ENCODE measurements at places on chromosomes 1 and 21. TPM values are rescaled to one million over a fixed set of nuclear protein-coding genes. Genes with fewer than 3 reads are reported as not detected.
A peak's percentile ranks its signal among the peaks of the same experiment; 100 is the strongest.

GRCh38 chr1:38746941-38747600 lies 112.5 kb downstream of the RRAGC start:
- no peaks in the 10 kb centered on the region for H3K27me3 ChIP-seq
- peaks cover 21% of the 10 kb centered on the region for H3K4me1 ChIP-seq
- no peaks in the 10 kb centered on the region for H3K36me3 ChIP-seq
- H3K4me3 ChIP-seq, result no peak overlapping the region
- H3K27ac ChIP-seq, result no peak overlapping the region
- no peak for DNase-seq

EVA1B gene
- 11.1 TPM for total RNA-seq

DMRTA2 gene
- 5.3 TPM for total RNA-seq

DNA sequence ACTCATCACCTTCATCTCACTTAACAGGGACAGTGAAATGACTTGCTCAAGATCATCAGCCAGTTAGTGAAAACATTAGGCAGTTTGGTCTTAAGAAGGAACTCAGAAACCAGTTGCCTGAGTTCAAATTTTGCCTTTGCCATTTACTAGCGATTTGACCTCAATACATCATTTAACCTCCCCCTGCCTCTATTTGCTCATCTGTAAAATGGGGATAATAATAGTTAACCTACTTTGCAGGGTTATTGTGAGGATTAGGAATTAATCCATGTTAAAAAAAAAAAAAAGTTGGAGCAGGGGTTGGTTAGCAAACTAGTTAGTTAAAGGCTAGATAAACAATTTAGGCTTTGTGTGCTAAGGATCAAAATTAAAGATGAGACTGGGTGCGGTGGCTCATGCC lies 10.6 kb upstream of the TACSTD2 start:
- H3K4me3 ChIP-seq, result no peak overlapping the region
- H3K4me1 ChIP-seq, result peaks cover 42% of the 10 kb centered on the region
- no peaks in the 10 kb centered on the region for H3K27me3 ChIP-seq
- no peak for DNase-seq
- H3K36me3 ChIP-seq, result no peaks in the 10 kb centered on the region
- peak overlapping the region; percentile 88 for H3K27ac ChIP-seq

DNA sequence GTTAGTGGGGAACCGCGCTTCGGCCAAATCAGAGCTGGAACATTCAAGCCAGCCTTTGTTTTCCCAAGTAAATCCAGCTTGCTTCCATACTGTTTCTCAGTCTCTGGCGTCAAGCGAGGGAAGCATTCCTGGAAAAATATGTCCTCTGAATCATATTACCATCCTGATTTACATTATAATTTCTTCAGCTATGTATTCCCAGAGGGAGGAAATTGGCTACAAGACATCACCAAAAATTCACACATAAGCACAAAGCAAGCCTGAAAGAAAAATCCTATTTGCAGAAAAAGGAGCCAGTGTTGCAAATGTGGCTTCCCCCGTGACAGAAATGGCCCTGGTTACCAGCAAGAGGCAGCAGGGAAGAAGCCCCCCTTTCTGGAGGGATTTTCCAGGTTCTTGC lies 233.3 kb downstream of the KCNJ6 start:
- H3K4me1 ChIP-seq, result no peaks in the 10 kb centered on the region
- no peaks in the 10 kb centered on the region for H3K36me3 ChIP-seq
- peaks cover 37% of the 10 kb centered on the region for H3K27me3 ChIP-seq
- H3K27ac ChIP-seq, result no peak overlapping the region
- DNase-seq, result no peak

GRCh38 chr1:198903203-198903602 lies 264.4 kb downstream of the PTPRC start:
- H3K27me3 ChIP-seq, result no peaks in the 10 kb centered on the region
- no peaks in the 10 kb centered on the region for H3K4me1 ChIP-seq
- no peak overlapping the region for H3K4me3 ChIP-seq
- no peaks in the 10 kb centered on the region for H3K36me3 ChIP-seq
- no peak overlapping the region for H3K27ac ChIP-seq

DNA sequence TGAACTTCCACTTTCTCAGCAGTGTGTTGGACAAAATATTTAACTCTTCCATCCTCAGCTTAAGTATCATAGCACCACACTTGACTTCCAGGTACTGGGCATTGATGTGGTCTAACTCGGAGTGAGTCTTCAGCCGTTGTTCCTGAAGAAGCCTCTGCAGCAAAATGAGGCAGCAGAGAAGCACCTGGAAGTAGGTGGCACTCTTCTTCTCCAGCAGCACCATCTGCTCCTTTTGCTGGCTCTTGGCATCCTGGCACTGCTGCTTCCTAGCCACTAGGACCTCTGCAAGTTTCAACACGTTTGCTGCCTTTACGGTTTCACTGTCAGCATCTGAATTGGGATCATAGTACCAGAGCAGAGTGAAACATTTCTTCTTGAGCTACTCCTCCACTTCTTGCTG lies 162.5 kb upstream of the GORAB start:
- no peak overlapping the region for H3K27ac ChIP-seq
- no peaks in the 10 kb centered on the region for H3K36me3 ChIP-seq
- no peaks in the 10 kb centered on the region for H3K27me3 ChIP-seq
- no peaks in the 10 kb centered on the region for H3K4me1 ChIP-seq
- no peak for DNase-seq

DNA sequence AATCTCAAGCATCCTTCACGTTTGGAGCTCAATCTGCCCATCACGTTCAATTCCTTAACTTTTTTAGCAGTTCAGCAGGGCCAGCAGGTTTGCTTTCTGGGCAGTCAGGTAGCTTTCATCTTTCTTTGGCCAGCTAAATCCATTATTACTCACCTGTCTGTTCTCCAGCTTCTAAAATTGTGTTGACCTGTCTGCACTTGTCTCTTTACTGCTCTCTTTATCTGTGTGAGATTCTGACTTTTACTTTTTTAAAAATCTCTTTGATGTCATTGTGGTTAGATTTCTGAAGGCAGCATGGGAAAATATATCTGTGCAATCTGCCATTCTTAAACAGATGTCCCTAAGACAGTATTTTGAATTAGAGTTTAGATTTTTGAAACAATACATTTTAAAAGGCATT lies 24.9 kb upstream of the CYYR1 start:
- no peak overlapping the region for H3K4me3 ChIP-seq
- H3K4me1 ChIP-seq, result peaks cover 20% of the 10 kb centered on the region
- H3K27me3 ChIP-seq, result no peaks in the 10 kb centered on the region
- no peak overlapping the region for H3K27ac ChIP-seq
- no peak for DNase-seq

DNA sequence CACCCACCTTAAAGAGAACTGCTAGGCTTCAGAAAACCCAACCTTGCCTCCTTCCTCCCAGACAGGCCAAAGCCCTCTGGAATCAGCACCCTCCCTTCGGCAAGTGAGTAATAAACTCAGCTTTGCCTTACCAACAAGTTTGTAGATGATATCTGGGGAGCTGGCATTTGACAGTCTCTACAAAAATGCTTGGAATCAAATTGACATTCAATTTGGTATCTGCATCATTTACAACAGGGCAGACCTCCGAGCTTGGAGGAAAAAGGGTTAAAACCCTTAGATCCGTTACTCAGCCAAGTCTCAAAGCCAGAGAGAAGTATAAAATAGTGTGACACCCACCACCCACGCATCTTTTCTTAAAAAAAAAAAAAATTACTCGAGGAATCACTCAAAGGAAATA lies 149.3 kb upstream of the EDN2 start:
- DNase-seq, result no peak
- no peaks in the 10 kb centered on the region for H3K27me3 ChIP-seq
- no peaks in the 10 kb centered on the region for H3K36me3 ChIP-seq
- no peak overlapping the region for H3K4me3 ChIP-seq

DNA sequence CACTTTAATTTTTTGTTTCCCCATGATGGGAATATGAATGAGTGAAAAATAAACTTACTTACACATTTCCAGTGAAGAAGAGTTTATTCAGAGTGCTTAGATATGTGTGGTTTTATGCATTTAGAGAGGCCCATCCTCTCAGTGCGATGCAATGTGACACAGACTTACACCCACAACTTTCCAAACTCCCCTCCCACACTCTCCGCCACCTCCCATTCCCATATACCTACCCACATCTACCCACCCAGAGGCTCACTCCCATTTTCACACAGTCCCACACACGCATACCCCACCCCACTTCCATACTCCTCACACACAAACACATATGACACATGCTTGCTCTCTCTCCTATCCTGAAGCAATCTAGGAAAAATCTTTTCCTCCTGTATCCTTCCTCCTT lies 21.9 kb upstream of the KANK4 start:
- H3K27ac ChIP-seq, result no peak overlapping the region
- no peaks in the 10 kb centered on the region for H3K36me3 ChIP-seq
- DNase-seq, result no peak
- H3K4me3 ChIP-seq, result no peak overlapping the region
- H3K27me3 ChIP-seq, result no peaks in the 10 kb centered on the region
- no peaks in the 10 kb centered on the region for H3K4me1 ChIP-seq

PADI2 gene
- total RNA-seq, result 1.3 TPM

KRTAP13-2 gene
- not detected for total RNA-seq

DNA sequence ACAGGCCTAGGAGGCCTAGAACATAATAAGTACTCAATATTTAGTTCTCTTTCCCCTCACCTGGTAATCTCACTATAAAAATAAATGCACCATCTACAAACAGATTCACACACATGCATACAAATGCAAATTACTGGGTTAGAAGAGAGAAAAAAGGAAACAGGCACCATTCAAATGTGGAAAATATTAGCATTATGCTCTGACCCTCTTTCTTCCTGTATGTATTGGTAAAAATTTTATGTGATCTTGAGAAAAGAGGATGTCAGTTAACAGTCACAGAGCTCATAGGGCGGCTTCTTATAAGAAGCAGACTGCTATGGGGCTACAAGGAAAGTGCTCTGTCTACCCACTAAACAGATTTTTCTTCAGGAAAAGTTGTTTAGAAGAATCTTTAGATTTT lies 565.4 kb downstream of the LMO4 start:
- no peak overlapping the region for H3K27ac ChIP-seq
- no peaks in the 10 kb centered on the region for H3K4me1 ChIP-seq
- H3K4me3 ChIP-seq, result no peak overlapping the region
- no peaks in the 10 kb centered on the region for H3K36me3 ChIP-seq
- no peaks in the 10 kb centered on the region for H3K27me3 ChIP-seq

- no peak for DNase-seq
- no peak overlapping the region for H3K4me3 ChIP-seq
- H3K27ac ChIP-seq, result no peak overlapping the region
- H3K36me3 ChIP-seq, result no peaks in the 10 kb centered on the region
- H3K27me3 ChIP-seq, result no peaks in the 10 kb centered on the region
- peaks cover 32% of the 10 kb centered on the region for H3K4me1 ChIP-seq
Measured at GRCh38 chr21:41686664-41687063, 80.2 kb downstream of the RIPK4 start.

CTBS gene
- 9.4 TPM for total RNA-seq

ATAD3C gene
- under 0.01 TPM for total RNA-seq

GRCh38 chr1:201028461-201028889 lies 5.0 kb upstream of the KIF21B start:
- H3K27ac ChIP-seq, result peak overlapping the region; percentile 74
- H3K4me3 ChIP-seq, result no peak overlapping the region
- no peaks in the 10 kb centered on the region for H3K36me3 ChIP-seq
- DNase-seq, result no peak

DNA sequence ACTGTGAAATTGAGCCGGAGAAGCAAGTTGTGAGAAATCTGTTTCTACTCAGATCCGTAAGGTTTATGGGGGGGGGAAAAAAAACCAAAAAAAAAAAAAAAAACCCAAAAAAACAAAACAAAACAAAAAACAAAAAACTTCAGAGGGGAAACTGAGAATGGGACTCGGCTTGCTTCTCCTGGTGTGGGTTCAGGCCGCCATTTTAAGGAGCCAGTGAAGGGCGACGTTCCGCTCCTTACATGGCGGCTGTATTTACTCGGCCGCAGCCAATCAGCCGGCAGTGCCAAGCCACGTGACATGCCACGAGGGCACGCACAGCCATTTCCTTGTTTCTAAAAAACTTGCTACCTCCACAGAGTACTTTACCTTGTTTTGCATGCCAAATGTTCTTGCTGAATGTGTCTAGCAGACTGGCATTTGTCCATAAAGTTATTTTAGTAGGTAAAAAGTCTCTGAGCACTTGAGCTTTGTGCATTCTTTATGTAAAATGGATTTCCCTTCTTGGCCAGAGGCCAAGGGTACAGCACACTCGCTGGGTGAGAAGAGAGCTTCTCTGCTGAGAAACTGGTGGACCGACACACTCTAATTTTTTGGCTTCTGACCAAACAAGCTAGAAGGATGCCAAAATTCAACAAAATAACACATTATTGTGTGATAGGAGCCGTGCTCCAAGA lies 101.8 kb downstream of the NFIA start:
- peak overlapping the region; percentile 55 for H3K4me3 ChIP-seq
- peak overlapping the region; percentile 65 for H3K27ac ChIP-seq
- no peaks in the 10 kb centered on the region for H3K36me3 ChIP-seq
- peaks cover 22% of the 10 kb centered on the region for H3K4me1 ChIP-seq
- H3K27me3 ChIP-seq, result no peaks in the 10 kb centered on the region
- DNase-seq, result peak; percentile 7

DNA sequence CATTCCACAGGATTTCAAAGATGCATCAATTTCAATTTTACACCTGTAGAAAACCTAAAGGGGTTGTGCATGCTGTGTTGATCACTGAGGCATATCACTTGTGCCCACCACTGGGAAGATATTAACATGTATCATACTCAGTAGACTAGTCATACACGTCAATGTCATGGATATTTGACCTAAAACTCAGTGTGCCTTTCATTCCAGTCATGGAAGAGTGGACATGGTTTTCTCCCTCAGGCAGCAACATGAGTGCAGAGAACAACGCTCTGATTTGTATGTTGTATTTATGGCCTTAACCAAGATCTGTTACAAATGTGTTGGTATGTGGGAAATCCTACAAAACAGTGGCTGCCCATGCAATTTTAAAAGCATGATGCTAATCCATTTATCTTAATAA lies 6.1 kb upstream of the C1orf53 start:
- H3K27me3 ChIP-seq, result no peaks in the 10 kb centered on the region
- no peaks in the 10 kb centered on the region for H3K36me3 ChIP-seq
- no peaks in the 10 kb centered on the region for H3K4me1 ChIP-seq
- no peak for DNase-seq
- no peak overlapping the region for H3K27ac ChIP-seq

TRIM58 gene
- 0.19 TPM for total RNA-seq

DNA sequence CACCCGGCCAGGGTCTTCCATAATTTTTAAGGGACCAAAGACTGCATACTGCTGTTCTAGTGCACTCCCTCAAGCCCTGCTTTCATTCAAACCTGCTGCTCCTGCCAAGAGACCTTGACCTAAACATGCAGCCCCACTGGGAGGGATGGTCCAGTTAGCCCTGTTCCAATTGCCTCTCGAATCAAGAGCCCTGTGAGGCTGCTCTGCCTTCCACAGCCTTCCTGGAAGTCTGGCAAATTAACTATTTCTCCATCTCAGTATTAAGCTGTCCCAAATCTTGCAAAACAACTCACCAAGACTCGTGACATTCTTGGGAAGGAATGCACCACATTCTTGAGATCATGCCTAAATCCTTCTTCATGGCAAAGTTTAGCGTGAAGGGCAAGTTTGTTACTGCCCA lies 231.3 kb downstream of the C1orf94 start:
- no peak overlapping the region for H3K4me3 ChIP-seq
- no peaks in the 10 kb centered on the region for H3K36me3 ChIP-seq
- DNase-seq, result no peak

- H3K36me3 ChIP-seq, result no peaks in the 10 kb centered on the region
- no peaks in the 10 kb centered on the region for H3K27me3 ChIP-seq
- H3K4me1 ChIP-seq, result peaks cover 26% of the 10 kb centered on the region
Measured at GRCh38 chr1:203271018-203271743, 34.1 kb upstream of the BTG2 start.

All from esophagus squamous epithelium (tissue), 5 donors.